ENCODE measurements at places on chromosomes 12 and 14. TPM values are rescaled to one million over a fixed set of nuclear protein-coding genes. Genes with fewer than 3 reads are reported as not detected.

- H3K27me3 ChIP-seq: no peaks in the 10 kb centered on the region
- peaks cover 14% of the 10 kb centered on the region for H3K4me1 ChIP-seq
- no peak overlapping the region for H3K27ac ChIP-seq
- H3K4me3 ChIP-seq: no peak overlapping the region
- no peaks in the 10 kb centered on the region for H3K36me3 ChIP-seq
These were observed 146.6 kb downstream of the TGFB3 start for GRCh38 chr14:75835156-75835725.

The SLC38A6 gene
- 15.1 TPM for total RNA-seq

The RPL36AL gene
- 165 TPM for total RNA-seq

DNA sequence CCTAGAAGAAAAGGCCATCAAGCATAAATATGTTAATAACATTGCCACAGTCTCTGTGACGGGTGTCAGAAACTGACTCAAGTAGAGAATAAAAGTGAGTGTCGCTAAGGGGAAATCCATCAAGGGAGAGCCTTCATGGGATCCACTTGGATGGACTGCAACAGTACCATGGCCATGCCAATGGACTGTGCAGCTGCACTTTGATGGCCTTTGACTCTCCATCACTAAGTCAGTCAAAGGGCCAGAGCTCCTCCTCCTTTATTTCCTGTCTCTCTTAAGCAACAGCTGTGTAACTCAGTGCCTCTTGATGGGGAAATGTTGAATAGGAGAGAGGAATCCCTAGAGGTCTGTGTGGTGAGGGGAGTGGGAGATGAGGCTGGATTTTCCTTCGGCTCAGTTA, 335.2 kb downstream of the BMP4 start:
- no peaks in the 10 kb centered on the region for H3K4me1 ChIP-seq
- H3K27ac ChIP-seq: no peak overlapping the region
- no peak overlapping the region for H3K4me3 ChIP-seq
- no peak for DNase-seq
- H3K27me3 ChIP-seq: no peaks in the 10 kb centered on the region
- no peaks in the 10 kb centered on the region for H3K36me3 ChIP-seq

DNA sequence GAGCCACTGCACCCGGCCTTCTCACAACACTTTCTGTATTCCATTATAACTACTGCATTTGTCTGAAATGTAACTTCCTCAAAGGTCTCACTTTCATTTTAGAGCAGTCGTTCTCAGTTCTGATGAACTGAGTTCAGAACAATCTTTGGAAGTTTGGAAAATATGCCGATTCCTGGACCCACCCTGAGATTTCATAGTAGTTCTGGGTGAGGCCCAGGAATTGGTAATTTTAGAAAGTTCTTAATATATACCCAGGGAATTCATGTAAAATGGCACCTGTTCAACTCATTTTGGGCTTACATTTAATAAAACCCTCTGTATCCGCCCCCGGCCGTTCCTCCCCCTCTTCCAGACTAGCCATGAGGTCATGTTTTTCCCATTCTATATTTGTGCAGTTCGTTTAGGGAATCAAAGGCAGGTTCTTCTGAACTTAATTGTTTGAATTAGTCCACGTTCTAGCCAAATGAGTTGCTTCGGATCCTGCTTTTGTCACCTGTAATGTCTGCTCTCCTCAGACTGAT, 5.9 kb downstream of the GSG1 start:
- no peaks in the 10 kb centered on the region for H3K27me3 ChIP-seq
- H3K36me3 ChIP-seq: no peaks in the 10 kb centered on the region

The TAS2R20 gene
- 3.6 TPM for total RNA-seq

DNA sequence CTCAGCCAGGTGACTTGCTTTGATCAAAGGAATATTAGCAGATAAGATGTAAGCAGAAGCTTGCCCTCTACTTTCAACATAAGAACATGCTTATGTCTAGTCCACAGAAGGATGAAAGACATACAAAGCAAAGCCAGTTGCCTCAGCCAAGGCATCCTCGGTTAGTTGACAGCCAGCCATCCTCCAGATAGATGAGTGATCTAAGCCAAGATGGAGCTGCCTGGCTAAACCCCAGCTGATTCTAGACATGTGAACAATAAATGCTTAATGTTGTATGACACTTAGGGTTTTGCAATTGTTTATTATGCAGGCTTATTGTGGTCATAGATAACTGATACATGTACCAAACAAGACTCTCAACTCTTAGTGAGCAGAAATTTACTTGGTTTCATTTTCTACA, 157.6 kb upstream of the TMTC2 start:
- no peak overlapping the region for H3K4me3 ChIP-seq
- H3K4me1 ChIP-seq: peaks cover 2% of the 10 kb centered on the region
- no peaks in the 10 kb centered on the region for H3K36me3 ChIP-seq
- DNase-seq: no peak

The ERP27 gene
- not detected for total RNA-seq

The PLA2G1B gene
- total RNA-seq: not detected

The IL22 gene
- total RNA-seq: not detected

The EFS gene
- 20.5 TPM for total RNA-seq

DNA sequence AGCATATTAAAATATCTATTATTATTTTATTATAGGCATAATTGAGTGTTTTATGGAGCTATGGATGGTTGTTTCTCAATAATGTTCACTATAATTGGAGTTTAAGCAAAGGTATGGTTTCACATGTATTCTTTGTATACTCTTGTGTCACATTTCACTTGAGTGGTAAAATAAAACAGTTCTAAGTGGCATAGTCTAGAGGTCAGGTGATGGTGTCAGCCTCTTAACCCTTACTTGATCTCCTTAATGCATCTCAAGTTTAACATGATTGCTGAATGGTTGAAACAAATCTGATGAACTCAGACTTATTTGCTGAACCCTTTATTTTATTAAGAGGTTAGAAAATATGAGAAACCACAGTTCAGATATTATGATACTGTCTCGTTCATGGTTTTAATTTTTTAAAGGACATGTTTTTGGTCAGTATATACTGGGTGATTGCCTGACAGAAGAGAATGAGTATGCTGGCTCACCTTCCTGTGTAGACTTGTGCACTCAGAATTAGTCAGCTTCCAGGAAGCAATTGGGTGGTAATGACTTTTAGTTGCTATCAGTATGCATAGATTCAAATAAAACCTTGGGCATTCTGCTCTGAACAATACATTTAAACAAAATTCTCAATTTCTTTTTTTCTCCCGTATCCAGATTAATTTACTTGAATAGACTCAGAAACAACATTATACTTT, 464.6 kb downstream of the PCNX1 start:
- peaks cover 9% of the 10 kb centered on the region for H3K4me1 ChIP-seq
- peak; percentile 52 for DNase-seq
- H3K27me3 ChIP-seq: no peaks in the 10 kb centered on the region

The SLC6A15 gene
- 0.49 TPM for total RNA-seq

The TMEM30B gene
- not detected for total RNA-seq

The KRT73 gene
- not detected for total RNA-seq

DNA sequence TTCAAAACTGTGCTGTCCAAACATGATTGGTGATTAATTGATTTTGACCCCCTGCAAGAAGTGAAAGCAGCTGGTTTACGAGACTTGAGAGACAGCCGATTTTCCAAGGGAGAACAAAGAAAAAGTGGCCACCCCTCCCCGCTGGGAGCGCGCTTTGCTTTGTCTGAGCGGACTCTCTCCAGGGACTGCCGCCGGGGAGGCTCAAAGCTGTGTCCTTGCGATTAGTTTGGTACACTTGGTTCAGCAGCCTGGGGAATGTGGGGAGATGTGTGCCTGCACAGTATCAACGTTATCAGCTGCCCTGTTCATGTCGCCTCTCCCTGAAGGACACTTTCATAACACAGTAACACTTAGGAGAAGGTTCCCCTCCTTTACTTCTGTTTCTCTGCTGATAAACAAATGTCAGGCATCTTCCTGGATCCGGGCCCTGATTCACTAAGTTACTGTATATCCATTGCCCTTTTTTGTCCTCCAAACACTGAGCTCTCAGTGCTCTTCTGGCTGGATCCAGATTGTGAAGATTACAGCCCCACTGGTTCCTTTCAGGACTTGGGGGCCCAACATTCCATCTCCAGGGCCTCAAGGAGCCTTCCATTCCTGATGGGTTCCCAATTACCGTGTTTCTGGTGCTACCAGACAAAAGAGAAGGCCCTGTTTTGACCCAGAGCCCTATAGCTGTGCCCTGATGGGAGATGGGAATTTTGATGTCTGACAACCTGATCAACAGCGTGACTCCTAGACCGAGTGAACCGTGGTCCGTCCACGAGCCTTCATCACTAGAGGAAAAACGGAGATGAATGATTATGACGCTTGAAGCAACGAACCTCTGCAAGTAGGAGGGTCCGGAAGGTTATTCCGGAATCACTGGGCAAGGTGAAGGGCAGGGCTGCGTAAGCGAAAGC, 31.7 kb upstream of the TUBA1C start:
- peaks cover 33% of the 10 kb centered on the region for H3K4me1 ChIP-seq
- no peaks in the 10 kb centered on the region for H3K27me3 ChIP-seq
- H3K36me3 ChIP-seq: no peaks in the 10 kb centered on the region
- peak; percentile 92 for DNase-seq

The KRT71 gene
- total RNA-seq: not detected

GRCh38 chr12:73124480-73124879, 852.3 kb downstream of the TRHDE start:
- no peaks in the 10 kb centered on the region for H3K4me1 ChIP-seq
- DNase-seq: no peak
- H3K27me3 ChIP-seq: no peaks in the 10 kb centered on the region
- H3K27ac ChIP-seq: no peak overlapping the region

The KRT77 gene
- total RNA-seq: not detected
